ENCODE measurements at places on chromosomes 2 and 18.

- DNase-seq: no peak
Observed at GRCh38 chr2:112465382-112465781, 16.6 kb upstream of the TTL start.

DNA sequence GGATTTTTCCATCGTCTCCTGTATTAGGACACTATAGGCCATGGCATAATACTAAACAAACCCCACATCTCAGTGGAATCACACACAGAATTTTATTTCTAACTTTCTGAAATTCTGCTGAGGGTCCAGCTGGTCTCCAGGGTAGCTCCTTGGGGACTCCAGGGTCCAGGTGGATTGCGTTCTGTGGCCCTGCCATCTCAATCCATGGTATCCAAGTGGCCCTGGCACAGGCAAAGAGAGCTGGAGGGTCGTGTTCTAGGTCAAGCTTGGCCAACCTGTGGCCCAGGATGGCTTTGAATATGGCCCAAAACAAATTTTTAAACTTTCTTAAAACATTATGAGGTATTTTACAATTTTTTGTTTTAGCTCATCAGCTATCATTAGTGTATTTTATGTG, 134.6 kb downstream of the CTIF start:
- no peak for DNase-seq

DNA sequence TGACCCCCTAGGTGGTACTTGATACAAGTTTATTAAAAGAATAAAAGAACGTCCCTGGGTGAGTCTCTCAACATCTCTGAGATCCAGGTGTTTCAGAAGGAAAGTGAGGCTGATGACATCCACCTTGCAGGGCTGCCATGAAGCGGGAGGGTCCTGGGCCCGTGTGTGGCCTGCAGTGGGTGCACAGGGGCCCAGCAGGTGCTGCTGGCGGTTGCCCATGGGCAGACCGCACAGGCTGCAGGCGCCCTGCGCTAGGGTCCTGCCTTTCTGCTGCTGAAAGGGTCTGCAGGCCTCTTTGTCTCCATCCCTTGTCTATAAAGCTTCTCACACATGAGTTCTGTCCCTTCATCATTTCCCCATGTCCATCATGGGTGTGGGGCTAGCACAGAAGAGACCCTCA, 247.0 kb downstream of the TFCP2L1 start:
- no peak for DNase-seq

DNA sequence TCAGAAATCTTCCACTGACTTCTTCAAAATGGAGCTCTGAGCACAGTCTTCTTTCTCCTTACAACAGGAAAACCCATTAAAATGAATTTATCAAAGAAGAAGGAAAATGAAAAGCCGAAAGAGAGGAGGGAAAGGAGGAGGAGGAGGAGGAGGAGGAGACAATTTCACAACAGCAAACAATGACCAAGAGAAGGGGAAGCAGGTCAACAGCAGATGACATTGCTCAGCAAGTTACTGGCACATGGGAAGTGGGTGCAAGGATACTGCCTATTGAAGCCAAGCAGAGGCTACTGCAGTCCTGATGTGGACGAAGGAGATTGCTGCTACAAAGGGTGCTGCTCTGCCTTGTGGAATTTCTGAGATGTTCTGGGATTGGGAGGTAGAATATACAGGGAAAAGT, 268.2 kb upstream of the FBXO11 start:
- DNase-seq: no peak
